ENCODE measurements at places on chromosomes 7 and 10. TPM values are rescaled to one million over a fixed set of nuclear protein-coding genes. Genes with fewer than 3 reads are reported as not detected.

DNA sequence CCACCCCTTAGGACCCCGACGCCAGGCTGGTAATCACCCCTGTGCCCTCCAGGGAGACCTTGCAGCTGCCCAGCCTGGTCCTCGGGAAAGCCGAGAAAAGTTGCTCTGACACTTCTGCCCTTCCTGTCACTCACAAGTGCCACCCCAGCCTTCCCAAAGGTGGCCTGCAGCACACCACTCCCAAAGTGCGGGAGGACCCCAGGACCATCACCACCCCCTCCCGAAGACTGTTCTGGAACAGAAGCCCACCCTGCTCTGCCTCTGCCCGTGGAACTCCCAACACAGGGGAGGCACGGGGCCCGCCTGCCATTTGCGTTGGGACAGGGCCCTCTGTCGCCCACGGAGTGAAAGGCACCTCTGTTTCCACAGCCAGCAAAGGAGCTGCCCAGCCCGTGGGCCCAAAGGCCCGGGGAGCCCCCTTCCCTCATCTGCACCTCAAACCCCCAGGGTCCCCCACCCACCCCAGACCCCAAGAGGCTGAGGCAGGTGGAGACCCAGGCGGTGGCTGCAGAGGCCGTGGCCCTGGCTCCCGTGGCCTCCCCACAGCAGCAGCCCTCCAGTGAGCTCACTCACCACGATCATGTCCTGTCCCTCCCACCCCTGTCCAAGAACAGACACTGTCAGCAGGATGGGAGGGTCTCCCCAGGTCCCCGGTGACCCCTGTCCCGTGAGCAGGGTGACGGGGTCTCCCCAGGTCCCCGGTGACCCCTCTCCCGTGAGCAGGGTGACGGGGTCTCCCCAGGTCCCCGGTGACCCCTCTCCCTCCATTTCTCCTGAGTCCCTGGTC lies 47.8 kb upstream of the PPP2R2D start:
- DNase-seq: no peak

DNA sequence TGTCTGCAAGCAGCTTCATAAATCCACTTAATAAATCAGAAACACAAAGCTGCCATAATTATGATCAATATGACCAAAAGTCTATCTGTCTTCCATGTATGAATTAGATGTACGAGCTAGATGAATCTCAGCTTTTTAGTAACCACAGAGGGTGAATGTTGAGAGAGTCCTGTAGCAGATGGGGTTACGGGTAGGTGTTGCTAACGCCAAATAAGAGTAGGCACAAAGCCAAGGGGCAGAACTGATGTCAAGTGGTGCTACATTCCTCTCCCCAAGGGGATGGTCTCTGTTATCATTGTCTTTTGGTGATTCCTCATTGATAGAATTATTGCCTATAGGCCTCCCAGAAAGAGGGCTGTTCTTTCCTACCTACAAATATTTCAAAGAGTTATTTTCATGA lies 257.8 kb downstream of the PCLO start:
- no peak for DNase-seq

DNA sequence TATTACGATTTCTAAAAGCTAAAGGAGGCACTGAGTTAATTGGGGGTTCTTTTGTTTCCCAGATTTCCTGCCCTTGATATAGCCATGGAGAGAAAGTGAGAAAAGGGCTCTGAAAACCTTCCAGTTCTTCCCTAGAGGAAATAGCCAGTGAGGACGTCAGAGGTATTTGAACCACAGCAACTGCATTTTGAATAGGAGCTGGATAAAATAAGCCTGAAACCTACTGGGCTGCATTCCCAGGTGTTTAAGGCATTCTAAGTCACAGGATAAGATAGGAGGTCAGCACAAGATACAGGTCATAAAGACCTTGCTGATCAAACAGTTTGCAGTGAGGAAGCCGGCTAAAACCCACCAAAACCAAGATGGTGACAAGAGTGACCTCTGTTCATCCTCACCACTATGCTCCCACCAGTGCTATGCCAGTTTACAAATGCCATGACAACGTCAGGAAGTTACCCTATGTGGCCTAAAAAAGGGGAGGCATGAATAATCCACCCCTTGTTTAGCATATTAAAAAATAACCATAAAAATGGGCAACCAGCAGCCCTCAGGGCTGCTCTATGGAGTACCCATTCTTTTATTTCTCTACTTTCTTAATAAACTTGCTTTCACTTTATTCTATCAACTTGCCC lies 85.1 kb upstream of the FRMD4A start:
- no peak for DNase-seq

DNA sequence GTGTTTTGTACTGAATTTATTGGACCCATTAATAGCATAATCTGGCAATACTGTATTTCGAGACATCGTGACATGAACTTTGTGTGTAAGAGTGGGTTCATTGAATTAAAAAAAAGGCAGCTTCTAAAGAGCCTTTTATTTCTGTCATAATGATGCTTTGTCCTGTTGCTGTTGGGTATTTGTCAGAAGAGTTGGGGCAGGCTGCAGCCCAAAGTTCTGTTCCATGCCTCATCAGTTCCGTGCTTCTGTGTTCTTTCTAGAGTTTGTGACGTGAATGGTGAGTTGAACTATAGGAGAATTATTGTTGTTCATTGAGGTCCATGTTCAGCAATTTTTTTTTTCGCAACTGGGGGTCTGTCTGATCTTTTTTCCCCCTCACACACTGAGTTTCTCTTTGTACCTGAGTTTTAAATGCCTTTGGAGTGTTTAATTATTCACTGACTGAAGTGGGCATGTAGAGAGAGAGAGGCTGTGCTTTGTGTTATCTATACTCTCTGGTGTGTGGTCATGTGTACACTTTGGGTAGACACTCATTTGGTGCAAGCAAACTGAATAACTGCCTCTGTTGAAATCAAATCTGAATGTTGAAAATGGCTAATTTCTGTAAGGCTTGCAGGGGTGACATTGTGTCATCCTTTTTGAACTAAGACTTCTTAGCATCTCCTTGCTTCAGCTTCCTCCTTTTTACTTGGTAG lies 69.8 kb downstream of the ADD3 start:
- no peak for DNase-seq

- no peak for DNase-seq
These were observed 233.2 kb downstream of the SORCS1 start for GRCh38 chr10:106931159-106931852.

DNA sequence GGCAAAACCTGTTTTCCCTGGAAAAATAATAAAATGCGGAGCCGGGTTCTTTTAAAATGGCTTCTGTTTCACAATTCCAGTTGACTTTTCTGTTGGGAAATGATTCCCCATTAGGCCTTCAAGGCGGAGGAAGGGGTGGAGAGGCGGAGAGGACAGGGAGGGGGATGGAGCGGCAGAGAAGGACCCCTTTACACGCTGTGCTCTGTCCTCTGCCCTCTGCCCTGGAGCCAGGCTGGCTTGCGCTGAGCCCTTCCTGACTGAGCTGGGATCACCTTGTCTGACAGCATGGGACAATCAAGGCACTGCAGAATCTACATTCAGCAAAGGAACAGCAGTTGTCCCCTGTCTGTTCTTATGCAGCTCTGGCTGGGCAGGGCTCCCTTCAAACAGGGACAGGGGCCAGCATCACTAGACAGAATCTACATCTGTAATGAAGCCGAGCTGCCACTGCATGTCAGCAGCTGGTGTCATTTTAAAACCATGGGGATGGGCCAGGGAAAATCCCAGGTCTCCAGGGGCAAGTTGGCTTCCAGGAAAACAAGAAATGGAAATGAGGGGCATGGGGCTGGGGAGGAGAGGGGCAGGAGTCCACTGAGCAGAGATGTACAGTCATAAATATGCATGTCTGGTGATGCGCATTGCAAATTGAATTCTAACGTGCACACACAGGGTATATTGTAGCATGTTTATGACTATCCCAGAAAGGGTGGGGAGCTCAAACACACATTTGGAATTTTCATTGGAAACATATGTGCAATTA lies 120.0 kb downstream of the MKX start:
- no peak for DNase-seq

DNA sequence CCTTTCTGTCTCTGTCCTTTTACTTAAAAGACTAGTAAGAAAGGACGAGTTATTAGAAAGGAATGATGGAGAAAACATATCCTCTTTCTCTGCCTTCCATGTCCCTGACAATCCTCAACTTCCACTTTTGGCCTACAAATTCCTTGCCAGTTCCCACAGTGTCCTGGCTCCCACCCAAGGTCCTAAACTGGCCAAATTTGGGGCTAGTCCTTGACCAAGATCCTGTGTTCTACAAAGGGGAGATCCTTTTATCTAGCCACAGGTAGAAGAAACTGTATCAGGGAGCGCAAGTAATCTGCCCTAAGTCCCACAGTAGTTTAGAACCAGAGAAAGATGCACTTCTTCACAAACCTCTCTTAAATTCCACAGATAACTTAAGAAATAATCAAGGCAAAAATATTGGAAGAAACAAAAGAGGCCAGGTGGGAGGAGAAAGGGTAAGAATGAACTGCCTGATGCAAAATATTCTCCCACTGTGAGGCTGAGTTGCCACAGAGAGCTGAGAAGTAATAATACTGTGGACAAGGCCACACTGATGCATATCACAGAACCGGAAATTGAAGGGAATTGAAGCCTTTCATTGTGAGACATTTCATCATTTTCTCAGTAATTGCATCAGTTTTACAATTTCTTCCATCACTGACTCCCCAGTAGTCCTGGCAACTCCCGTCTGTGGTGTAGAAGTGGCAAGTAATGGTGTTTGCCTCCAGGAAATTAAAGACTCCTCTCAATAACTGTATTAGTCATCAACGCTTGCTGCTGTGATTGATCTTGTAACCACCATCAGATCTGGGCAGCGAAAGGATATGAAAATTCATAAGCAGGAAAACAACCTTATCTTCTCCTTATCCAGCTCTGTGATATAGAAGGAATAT lies 47.2 kb downstream of the DNAJC12 start:
- no peak for DNase-seq

DNA sequence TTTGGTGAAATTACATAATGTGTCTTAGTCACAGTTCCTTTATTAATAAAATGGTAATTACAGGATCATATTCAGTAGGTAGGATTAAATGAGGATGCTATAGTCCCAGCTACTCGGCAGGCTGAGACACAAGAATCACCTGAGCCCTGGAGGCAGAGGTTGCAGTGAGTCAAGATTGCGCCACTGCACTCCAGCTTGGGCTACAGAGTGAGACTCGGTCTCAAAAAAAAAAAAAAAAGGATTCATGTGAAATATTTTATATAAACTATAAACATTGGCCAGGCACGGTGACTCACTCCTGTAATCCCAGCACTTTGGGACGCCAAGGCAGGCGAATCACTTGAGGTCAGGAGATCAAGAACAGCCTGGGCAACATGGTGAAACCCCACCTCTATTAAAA lies 197.9 kb downstream of the IMMP2L start:
- peak; percentile 81 for DNase-seq

DNA sequence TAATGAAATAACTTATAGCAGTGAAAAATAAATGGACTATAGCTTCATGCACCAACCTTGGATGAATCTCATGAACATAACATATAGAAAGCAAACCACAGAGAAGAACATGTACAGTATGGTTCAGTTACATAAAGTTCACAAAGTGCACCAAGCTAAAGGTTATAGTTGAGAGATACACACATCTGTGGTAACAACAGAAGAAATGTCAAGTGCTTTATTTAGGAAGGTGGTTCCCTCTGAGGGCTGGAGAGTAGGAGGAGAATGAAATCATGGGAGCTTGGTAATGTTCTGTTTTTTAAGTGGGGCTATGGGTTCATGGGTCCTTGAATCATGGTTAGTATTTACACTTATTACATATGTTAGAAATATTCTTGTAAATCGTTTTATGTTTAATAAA lies 323.3 kb downstream of the PHTF2 start:
- DNase-seq: no peak

DNA sequence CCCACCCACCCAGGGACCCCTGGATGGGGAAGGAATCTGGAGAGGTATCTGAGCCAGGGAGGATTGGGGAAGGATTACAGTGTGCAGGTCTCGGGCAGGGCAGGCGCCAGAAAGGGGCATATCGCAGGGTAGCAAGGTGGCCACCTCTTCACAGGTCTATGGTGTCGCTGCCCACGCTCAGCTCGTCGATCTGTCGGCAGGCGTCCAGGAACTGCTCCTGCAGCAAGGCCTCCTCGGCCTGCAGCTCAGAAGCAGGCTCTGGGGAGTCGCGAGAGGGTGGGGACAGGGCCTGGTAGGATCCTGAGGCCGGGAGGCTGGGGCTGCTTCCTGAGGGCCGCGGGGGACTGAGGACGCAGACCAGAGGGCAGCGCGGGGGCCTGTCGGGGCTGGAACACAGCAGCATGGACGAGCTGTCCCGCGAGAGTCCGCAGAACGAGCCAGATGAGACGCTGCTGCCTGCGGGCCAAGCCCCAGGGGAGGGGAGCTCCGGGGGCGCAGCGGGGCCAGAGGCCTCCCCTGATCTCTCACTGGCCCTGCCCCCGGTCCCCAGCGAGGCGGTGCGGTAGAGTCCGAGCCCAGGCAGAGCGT lies 7.1 kb upstream of the RBM28 start:
- no peak for DNase-seq

DNA sequence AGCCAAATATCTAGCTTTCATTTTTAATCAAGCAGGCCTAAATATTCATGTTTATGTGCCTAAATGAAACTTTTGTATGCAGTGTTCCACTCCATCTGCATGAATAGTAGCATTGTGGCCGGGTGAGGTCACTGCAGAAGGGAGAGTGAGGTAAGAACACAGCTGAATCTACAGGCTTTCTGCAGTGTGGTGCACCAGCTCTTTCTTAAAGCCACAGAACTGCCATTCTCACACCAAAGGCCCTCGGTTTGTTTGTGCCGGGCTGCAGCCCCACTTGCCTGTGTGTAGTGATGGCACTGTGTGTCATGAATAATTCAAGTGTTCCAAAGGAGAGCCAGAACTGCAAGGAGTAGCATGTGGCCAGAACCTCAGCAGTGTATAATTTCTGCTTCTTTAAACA lies 204.1 kb downstream of the TRIL start:
- DNase-seq: peak; percentile 11

DNA sequence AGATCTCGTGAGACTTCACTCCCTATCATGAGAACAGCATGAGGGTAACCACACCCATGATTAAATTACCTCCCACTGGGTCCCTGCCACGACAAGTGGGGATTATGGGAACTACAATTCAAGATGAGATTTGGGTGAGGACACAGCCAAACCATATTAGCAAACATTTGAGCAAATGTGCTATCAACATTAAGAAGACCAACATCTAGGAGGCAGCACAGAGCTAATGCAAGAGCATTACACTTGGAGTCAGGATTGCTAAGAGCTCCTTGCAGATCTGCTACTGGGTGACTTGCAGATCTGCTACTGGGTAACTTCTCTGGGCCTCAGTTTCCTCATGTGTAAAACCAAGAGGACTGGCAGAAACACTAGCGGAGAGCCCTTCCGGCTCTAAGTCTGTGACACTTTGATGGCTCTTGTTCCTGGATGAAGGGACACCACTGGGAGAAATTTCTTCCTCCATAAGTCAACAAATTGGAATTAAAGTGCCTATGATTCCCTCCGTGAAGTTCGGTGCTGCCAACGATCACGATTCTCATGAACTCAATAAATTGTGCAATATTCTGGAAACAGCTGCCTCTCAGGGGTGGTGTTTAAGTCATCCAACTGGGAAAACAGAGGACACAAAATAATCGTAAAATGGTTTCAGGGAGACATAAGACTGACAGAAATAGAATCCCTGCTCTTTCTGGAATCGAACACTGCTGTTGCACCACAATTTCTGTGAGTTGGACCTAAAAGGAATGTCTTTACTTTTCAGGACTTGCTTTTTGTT lies 115.8 kb upstream of the ITGB1 start:
- no peak for DNase-seq

GRCh38 chr10:124263726-124264125 lies 155.0 kb downstream of the OAT start:
- DNase-seq: no peak

ANKRD7 gene
- not detected for total RNA-seq

GPR26 gene
- not detected for total RNA-seq

RNF148 gene
- total RNA-seq: 2.0 TPM

NPY gene
- not detected for total RNA-seq

ZCWPW1 gene
- total RNA-seq: 2.2 TPM

NRCAM gene
- not detected for total RNA-seq

KMT2E gene
- total RNA-seq: 27.4 TPM

AGBL3 gene
- total RNA-seq: 2.5 TPM

OLAH gene
- not detected for total RNA-seq
